ENCODE measurements at places on chromosomes 5 and 9.

DNA sequence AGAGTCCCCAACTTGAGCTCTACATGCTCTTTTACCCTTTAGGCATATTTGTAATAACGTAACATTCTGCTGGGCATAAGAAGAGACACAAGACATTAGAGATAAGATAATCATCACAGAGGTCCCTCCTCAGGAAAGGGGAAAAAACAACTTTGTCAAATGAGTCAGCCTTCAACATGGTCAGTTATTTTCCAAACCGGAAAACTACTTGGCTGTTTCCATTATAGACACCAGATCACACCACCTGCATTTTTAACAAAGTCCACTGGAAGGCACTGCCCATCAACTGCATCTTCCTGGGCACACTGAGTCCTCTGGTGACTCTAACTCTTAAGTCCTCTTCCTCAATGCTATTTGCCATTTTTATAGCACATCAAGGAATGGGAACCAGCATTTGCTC lies 221.8 kb downstream of the FAM114A2 start:
- DNase-seq = no peak

GRCh38 chr9:82891321-82891720 lies 171.6 kb downstream of the RASEF start:
- DNase-seq = no peak

GRCh38 chr5:180782748-180783147 lies 19.9 kb downstream of the MGAT1 start:
- no peak for DNase-seq

- no peak for DNase-seq
Measured at GRCh38 chr5:3393920-3394597, 201.6 kb upstream of the IRX1 start.

- no peak for DNase-seq
Measured at GRCh38 chr9:126612813-126613641, 701 bp upstream of the LMX1B start.

DNA sequence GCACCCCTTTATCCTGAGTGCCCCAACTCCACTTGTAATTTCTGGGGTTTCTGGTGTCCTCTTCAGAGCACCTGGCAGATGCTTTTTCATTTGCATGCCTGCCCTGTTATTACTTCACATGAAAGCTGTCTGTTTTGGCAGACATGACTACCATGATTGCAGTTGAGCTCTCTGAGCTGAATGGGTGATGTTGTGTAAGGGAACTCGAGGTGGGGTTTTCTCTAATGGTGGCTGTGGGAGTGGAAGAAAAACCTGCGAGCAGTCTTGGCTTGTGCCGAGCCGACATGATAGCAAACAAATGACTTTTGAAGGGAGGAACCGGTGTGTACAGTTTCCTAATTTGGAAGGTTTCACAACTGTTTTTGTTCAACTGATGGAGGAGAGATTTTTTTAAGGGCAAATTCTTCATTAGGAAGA lies 196.2 kb downstream of the AOPEP start:
- no peak for DNase-seq

GRCh38 chr5:135095052-135095715 lies 61.2 kb upstream of the PITX1 start:
- DNase-seq = no peak

- no peak for DNase-seq
Measured at GRCh38 chr9:109092051-109092580, 27.6 kb downstream of the TMEM245 start.

DNA sequence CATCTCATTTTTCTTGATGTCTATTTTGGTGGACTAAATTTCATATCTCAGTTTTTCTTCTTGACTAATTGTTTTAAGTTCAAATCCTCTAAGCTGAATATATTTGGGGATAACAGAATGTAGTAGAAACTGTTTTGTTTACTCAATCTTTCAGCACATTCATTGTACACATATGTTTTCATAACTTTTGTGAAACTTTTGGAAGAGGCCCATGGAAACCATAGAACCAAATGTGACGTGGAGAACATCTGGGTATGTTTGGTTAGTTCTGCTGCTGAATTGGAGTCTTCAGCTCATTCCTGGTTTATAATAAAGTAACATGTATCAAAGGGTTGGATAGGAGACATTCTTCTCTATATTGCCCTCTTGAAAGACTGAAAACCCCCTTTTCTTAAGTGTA lies 88.4 kb downstream of the CCDC171 start:
- DNase-seq = no peak

GRCh38 chr5:124054564-124054963 lies 542.6 kb downstream of the CSNK1G3 start:
- no peak for DNase-seq

- no peak for DNase-seq
Measured at GRCh38 chr9:26271495-26272122, 593.4 kb upstream of the TUSC1 start.

DNA sequence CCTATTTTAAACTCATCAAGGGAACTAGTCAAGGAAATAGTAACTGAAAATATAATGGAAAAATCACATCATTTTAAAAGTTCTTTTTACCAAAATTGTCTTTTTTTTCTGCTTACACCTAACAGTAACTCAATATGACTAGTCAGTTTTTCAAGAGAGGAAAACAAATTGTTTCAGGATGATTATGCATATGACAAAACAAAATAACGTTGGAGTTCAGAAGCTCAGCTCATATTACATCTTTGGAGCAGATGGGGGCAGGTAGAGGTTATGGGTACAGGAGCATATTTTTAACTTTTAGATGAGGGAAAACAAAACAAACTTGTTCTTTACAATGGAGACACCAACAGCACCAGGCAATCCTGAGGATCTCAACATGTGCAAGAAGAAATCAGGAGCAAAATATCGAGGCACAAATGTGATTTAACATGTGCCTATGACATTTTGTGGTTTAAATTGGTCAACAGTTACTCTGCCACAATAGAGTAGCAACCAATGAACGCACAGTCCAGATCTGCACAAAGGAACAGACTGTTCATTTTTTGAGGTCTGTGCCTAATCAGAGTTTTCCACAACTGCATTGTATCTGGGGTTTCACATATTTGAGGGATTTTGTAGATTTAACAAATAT lies 659.0 kb downstream of the ANXA1 start:
- DNase-seq = no peak

DNA sequence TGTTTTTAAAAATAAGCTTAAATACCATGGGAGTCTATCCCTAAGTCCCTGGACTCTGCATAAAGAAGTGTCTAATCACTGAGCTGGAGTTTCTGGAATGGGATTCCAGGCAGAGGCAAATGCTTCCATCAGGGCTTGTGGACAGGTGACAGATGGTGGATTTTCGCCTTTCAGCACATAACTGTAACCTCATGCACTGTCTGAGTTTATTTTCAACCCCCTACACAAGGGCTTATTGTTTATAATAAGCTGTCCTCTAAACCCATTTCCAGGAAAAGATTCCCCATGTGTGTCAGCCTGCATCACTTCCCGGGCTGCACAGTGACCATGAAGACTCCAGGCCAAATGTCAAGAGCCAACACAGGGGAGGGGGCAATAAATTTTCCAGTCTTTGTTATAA lies 264.0 kb downstream of the PIK3R1 start:
- no peak for DNase-seq

DNA sequence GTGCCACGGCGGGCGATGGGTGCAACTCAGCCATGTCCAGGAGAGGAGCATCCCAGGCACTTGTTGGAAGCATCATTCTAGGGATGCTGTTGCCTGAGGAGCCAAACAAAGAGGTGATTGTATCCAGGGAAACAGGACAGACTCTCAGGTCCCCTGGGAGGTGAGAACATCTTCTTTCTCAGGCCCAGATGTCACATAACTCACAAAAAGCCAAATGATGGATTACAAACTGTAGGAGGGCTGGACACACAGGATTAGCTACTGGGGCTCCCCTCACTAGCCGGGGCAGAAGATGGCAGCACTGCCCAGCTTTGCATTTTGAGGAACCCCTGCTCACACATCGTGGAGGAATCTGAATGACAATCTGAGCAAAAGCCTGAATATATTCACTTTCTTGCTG lies 64.7 kb upstream of the NFIL3 start:
- DNase-seq = no peak

All from activated CD4-positive, alpha-beta T cell treated with anti-CD3 and anti-CD28 coated beads, Interleukin-2, amount 50 U/mL, for 4 hours (primary cell).